ENCODE measurements at places on chromosomes 7 and 10. TPM values are rescaled to one million over a fixed set of nuclear protein-coding genes. Genes with fewer than 3 reads are reported as not detected.

GIMAP4 gene
- 17.3 TPM for polyA plus RNA-seq

ZNF32 gene
- 31.1 TPM for polyA plus RNA-seq

ZKSCAN1 gene
- 15.4 TPM for polyA plus RNA-seq

LMOD2 gene
- polyA plus RNA-seq: 0.45 TPM

TRAPPC14 gene
- 25.1 TPM for polyA plus RNA-seq

FAM25A gene
- not detected for polyA plus RNA-seq

CLCN1 gene
- 24.9 TPM for polyA plus RNA-seq

LIPN gene
- not detected for polyA plus RNA-seq

HHEX gene
- polyA plus RNA-seq: 0.67 TPM

GIMAP6 gene
- polyA plus RNA-seq: 3.8 TPM

TMEM130 gene
- not detected for polyA plus RNA-seq

CNPY1 gene
- not detected for polyA plus RNA-seq

CLRN3 gene
- polyA plus RNA-seq: 102 TPM

NODAL gene
- polyA plus RNA-seq: 0.16 TPM

PLAC9 gene
- polyA plus RNA-seq: 6.8 TPM

All from small intestine (tissue), 16 donors.